ENCODE measurements at places on chromosomes 3 and 15.

DNA sequence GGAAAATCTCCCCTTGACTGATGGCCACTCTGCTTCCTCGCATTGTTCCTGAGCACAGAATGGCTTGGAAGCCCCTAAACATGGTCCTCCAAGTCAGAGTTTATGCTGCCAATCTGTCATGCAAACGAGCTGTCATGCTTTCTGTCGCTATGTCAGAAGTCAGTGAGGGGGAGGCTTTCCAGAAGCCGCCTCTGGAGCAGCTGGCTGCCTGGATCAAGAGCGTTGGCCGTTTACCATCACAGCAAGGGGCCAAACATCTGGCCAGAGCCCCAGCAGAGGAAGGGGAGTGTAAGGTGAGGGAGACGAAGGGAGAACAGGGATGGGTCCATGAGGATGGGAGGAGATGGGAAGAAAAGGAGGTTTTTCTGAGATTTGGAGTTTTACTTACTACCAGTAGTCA lies 372.6 kb upstream of the NR2F2 start:
- no peak for DNase-seq
- no peaks in the 10 kb centered on the region for H3K36me3 ChIP-seq
- H3K27ac ChIP-seq: no peak overlapping the region
- H3K27me3 ChIP-seq: no peaks in the 10 kb centered on the region
- no peak overlapping the region for H3K4me3 ChIP-seq
- H3K4me1 ChIP-seq: no peaks in the 10 kb centered on the region

GRCh38 chr3:23829242-23829934 lies 23.6 kb downstream of the UBE2E1 start:
- no peaks in the 10 kb centered on the region for H3K27me3 ChIP-seq
- no peak overlapping the region for H3K27ac ChIP-seq
- no peak for DNase-seq
- no peaks in the 10 kb centered on the region for H3K36me3 ChIP-seq
- H3K4me1 ChIP-seq: peaks cover 4% of the 10 kb centered on the region

GRCh38 chr3:149963485-149963884 lies 7.2 kb downstream of the PFN2 start:
- no peak overlapping the region for H3K4me3 ChIP-seq
- no peak overlapping the region for H3K27ac ChIP-seq
- H3K36me3 ChIP-seq: no peaks in the 10 kb centered on the region
- no peaks in the 10 kb centered on the region for H3K4me1 ChIP-seq

- H3K36me3 ChIP-seq: no peaks in the 10 kb centered on the region
- no peak overlapping the region for H3K27ac ChIP-seq
- H3K27me3 ChIP-seq: no peaks in the 10 kb centered on the region
- no peak overlapping the region for H3K4me3 ChIP-seq
Measured at GRCh38 chr3:73547427-73548248, 77.1 kb downstream of the PDZRN3 start.

All from naive thymus-derived CD4-positive, alpha-beta T cell (primary cell).